HepG2 (cell line): ENCODE measurements at places on chromosomes 2 and 18. TPM values are rescaled to one million over a fixed set of nuclear protein-coding genes. Genes with fewer than 3 reads are reported as not detected.

The ALK gene
- total RNA-seq: not detected in 2 replicates

The AOX1 gene
- 18.0 and 27.5 TPM in 2 replicates for total RNA-seq

The CMPK2 gene
- 0.58 and 1.0 TPM in 2 replicates for total RNA-seq

The SLC23A3 gene
- total RNA-seq: 0.38 TPM in 1 of 2 replicates, not detected in the other

The DPP10 gene
- total RNA-seq: 0.84 and 1.7 TPM in 2 replicates
